Midbrain (tissue), 1 donor: ENCODE measurements at places on chromosomes 12 and 14.

- DNase-seq: no peak
Observed at GRCh38 chr12:630656-631632, 32.3 kb downstream of the NINJ2 start.

DNA sequence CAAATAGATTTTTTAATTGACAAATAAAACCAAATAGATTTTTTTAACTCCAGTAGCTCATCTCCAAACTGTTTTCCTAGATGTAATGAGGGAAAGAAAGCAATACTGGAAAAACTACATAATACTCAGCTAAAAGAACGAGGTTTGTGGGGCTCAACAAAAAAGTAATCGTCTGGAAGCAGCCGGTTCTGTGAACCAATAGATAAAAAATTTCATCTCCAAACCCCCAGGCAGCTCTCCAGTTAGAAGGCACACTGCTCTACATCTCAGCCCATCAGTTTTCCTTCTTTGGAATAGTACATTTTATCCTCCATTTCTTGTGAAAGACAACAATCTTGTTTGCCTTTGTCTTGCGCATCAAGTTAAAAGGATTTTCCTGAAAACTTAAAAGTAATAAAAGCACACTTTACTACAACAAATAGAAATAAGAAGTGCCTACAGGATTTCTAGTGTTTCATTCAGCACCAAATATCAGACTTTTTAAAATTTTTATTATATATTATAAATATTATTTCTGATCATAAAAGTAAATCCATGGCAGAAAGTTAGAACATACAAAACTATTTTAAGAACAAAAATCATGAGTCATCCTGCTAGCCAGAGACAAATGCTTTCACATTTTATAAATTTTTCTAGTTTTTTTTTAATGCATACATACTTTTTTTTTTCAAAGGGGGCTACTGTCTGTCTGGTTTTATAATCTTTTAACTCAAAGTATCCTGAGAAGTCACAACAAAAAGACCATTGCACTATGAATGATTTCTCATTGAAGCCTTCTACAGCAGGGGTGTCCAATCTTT lies 67.7 kb downstream of the EPS8 start:
- DNase-seq: no peak

DNA sequence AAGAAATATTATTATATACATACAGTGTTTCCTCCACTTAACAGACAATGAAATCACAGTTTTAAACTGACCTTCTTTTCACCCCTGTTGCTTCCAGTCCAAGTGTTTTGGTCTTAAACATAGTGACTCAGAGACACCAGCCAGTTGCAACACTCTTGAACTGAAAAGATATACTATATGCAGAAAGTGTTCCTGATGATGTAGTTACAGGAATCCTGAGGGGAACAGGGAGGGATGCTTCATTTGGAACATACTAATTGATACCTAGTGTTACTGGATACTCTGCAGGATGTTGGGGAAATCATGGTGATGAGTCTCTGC lies 420.8 kb downstream of the CCDC91 start:
- DNase-seq: no peak

- DNase-seq: no peak
Observed at GRCh38 chr14:22233377-22233776, 355.6 kb downstream of the DAD1 start.

DNA sequence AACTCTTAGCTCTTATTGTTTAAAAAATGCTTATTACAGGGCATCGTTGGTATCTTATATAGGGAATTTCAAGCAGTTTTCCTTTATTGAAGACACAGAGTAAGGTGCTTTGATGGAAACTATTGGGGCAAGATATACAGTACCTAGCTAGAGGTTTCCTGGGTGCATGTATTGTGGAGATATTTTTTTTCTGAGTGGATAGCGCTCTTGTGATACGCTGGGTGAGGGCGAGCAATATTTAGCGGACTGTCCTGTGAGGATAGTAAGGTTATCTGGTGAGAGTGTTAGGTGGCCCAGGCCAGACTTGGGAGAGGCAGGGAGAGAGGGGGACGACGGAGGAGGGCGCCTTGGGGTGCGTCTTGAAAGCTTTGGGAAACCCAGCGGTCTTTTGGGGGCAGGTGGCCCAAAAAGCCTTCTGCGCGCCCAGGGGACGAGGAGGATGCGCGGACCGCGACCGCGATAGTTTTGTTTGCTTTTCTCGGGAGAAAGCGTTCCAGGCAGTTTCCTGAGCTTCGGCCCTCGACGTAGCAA lies 596 bp upstream of the BICD1 start:
- DNase-seq: peak; percentile 16

DNA sequence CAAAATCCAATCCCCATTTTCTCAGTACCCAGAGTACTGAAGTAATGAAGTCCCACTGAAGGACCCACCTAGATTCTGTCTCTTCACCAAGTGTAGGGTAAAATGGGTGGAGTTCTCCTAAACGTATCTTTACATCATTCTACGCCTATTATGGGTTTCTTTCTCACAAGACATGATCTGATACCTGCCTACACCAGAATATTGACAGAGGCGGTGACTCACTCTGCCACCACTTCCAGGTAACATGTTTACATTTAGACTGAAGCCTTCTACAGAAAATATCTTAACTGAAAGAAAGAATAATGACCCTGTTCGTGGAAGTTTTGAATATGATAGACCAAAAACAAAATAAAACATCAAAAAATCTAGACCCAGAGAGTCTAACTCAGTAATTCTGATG lies 89.8 kb downstream of the BTG1 start:
- DNase-seq: no peak

DNA sequence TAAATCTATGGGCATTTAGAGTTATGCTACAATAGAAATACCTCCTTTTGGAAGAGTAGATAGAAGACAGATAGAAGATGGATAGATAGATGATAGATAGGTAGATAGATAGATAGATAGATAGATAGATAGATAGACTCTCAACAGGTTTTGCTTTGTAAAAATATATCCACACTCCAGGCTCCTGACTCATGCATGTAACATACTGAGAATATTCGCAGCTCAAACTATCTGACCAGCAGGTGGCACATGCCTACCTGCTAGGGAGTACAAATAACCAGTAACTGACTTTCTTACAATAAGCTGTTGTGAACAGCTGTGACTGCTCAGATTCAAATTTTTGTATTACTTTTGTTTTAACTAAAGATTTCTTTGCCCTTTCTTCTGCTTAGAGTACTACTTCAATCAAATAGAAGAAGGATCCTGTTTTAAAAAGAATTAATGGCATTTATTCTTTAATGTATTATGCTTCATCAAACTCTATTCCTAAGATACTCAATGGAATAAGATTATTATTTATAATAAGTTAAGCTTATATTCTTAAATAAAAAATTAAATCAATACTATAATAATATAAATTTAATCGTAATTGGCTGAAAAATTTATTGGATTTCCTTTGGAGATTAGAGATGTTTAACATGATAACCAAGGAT lies 15.8 kb upstream of the CPNE8 start:
- no peak for DNase-seq

DNA sequence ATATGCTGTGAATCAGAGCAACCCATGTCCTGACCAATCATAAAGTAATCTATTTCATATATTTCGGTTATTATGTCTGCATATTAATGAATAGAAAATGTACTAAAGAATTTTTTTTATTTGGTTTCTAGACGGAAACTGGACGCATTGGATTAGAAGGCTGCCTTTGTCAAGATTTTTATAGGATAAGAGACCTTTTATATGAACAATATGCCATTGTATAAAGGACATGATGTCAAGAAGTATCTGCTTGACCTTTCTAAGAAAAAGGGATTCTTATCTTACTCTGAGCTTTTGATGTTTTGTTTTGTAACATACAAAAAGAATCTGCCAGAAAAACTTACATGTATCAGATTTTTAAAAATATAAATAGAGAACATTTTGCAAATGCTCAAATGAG lies 39.8 kb downstream of the CPSF2 start:
- no peak for DNase-seq

DNA sequence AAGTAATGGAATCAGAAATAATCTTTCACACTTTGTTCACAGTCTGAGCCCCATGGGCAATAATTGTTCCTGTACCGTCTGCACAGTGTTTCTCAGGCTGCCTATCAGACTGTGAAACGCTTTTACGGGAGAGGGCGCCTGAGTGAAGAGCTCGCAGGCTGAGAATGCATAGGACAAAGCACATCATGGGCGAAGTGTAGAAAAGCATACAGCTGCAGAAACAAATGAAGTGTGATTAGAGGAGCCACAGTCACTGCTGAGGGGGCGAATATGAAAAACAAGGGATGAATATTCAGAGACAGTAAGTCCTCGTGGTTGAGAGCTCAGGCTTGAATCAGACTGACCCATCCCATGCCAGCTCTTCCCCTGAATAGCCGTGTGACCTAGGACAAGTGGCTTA lies 438.4 kb upstream of the DCN start:
- DNase-seq: peak; percentile 13

DNA sequence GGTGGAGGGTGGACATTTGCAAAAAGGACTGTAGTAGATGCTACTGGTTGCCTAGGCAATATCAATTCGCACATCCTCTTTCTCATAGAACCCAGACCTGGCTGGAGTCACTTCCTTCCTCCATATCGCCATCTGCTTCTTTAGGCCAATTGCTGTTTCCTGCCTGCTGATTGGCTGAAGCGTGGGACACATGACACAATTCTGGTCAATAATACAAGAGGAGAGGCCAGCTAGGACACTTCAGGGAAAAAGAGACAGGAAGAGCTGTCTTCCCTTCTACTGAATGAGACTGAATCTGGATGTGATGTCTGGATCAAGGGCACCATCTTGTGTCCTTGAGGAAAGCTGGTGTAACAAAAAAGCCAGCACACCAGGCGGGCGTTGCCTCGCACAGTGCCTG lies 53.8 kb downstream of the TRPV4 start:
- DNase-seq: no peak

- DNase-seq: no peak
Observed at GRCh38 chr12:94704452-94705306, 54.3 kb upstream of the TMCC3 start.

GRCh38 chr14:20508367-20508766 lies 3.0 kb downstream of the RNASE10 start:
- DNase-seq: no peak
